ENCODE measurements at places on chromosomes 3 and 15.

GRCh38 chr3:135560847-135561246 lies 404.7 kb upstream of the PPP2R3A start:
- DNase-seq, result no peak

GRCh38 chr3:105611304-105612192 lies 244.8 kb downstream of the ALCAM start:
- peak; percentile 60 for DNase-seq

GRCh38 chr15:92870010-92870591 lies 30.0 kb upstream of the CHD2 start:
- DNase-seq, result no peak

DNA sequence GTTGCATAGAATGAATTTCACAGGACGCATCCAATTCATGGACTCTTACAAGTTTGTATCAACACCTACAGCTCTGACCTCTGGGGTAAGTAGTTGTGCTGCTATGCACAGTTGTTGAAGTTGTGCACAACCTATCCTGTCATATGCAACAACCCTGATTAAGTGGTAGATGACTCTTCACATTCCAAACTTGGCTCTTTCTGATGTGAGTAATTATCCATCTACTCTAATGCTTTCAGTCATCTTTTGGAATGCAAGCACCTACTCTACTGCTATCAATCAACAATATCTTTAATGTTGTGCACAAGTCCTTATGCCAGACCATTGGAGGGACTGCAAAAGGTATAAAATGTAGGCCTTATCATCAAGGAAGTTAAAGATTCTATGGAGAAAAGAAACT lies 921.4 kb downstream of the MCTP2 start:
- DNase-seq, result no peak

DNA sequence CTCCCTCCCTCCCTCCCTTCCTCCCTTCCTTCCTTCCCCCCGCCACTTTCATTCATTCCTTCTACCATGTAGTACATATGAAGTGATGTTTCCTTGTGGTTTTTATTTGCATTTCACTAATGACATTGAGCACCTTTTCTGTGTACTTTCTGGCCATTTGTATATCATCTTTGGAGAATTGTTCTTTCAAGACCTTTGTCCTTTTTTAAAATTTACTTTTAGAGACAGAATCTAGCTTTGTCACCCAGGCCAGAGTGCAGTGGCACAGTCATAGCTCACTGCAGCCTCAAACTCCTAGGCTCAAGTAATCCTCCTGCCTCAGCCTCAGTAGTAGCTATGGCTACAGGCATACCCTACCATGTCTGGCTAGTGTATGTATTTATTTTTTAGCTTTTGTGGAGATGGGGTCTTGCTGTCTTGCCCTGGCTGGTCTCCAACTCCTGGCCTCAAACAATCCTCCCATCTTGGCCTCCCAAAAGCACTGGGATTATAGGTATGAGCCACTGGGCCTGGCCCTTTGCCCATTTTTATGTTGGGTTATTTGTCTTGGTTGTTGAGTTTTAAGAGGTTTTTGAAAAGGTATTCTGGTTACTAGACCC lies 42.0 kb upstream of the CTDSPL2 start:
- DNase-seq, result peak; percentile 16

DNA sequence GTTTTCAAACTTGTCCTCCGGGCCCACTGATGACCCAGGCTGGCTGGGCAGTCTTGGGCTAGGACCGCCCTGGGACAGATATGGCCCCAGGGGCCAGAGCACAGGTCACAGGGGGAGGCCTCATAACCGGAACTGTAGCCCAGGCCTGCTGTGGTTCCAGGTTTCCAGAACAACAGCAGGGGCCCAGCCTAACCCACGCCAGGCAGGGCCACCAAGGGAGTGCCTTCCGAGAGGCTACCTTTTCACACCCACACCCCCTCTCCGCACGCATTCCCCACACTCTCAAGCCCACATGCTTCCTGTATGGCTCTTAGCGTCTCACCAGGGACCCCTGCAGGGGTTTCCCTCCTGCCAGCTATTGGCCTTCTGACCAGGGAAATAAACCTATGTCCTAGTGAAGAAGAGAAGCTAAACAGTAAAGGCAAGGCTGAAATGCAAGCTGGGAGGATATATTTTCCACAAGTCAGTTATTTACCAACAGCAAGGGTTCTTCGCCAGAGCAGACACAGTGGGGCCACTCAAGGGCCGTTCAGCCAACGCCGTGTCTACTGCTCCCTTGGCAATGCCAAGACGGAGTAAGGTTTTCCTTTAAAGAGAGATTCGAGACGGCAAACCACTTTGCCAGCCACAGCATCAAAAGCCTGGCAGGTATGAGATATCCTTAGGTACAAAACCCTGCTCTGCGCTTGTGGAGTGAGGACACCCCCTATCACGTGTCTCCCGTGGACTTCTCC lies 135.1 kb downstream of the ATP10A start:
- DNase-seq, result no peak

DNA sequence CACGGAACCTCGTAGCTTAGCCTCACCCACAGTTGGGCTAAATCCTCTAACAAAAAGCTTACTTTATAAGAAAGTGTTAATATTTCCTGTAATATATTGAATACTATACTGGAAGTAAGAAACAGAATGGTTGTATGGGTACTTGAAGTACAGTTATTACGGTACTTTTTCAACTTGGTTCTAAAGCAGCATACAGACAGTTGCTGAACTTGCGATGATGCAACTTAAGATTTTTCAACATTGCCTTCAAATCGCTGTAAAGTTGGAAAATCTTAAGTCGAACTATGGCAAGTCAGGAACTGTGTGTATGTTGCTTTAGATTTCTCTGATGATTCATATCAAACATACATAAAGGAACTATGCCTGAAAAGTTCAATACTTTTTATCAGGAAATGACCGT lies 204.4 kb upstream of the C2CD4B start:
- no peak for DNase-seq

GRCh38 chr3:64825404-64826120 lies 137.8 kb upstream of the ADAMTS9 start:
- peak; percentile 78 for DNase-seq

DNA sequence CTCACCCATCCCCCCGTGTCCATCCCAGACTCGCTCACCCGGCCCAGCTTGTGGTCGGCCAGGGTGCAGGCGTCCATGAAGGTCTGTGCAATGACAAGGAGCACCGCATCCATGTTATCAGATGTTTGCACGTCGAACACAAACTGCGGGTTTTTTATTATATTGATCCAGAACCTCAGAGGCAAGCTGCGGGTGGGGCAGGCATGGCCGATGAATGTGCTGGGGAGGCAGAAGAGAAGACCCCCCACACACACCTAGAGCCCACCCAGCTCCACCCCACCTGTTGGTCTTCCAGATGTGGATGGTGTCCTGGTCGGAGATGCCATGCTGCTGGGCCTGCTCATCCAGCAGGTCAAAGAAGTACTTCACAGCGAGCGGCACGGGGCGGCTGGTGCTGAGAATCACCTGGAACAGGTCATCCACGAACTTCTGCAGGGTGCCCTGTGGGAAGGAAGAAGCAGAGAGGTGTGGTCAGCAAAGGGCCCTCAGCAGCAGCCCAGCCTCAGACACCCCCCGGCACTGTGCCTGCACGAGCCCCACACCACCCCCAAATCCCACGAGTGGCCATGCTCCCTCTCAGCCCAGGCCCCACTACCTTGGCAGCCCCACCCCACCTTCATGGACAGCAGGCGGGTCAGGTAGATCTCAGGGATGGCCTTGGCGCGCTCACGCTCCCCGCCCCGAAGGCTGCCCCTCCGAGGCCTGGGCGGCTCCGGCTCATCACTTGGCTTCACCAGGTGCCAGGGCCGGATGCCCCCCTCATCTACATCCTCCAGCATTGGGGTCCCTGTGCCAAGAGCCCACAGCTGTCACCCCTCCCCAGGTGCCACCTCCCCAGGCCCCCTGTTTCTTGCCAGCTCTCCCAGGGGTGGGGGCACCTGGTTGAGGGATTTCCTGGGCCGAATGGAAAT lies 20.3 kb downstream of the PLXNB1 start:
- no peak for DNase-seq

- DNase-seq, result no peak
Observed at GRCh38 chr15:98957655-98958054, 49.9 kb downstream of the PGPEP1L start.

- no peak for DNase-seq
Observed at GRCh38 chr15:96365781-96366525, 35.5 kb downstream of the NR2F2 start.

DNA sequence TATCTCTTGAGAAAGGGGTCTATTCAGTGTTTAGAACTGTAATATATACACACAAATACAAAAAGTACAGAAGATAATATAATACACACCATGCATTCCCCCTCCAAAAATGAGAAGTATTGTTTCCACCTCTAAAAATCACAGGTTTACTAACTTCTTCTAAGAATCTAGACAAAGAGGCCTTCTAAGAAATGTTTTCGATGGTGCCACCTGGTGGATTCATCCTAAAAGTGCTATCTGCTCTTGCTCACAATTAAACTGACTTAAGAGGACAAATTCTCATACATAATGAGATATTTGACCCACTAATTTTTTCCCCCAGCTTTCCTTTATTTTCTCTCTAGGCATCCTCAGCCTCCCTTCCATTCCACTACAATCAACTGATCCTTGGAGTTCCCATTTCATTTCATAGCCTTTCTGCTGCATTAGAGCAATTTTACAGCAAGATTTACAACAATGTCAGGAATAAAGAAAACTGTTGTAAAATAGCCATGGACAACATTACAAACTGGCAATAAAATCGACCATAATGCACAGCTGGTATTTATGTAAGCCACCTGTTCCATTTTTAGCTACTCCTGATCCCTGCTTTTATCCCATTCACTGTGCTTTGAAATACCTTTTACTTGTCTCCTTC lies 124.6 kb downstream of the ARRDC4 start:
- DNase-seq, result peak; percentile 9

- DNase-seq, result peak; percentile 0
Observed at GRCh38 chr15:39801641-39802309, 19.1 kb upstream of the FSIP1 start.

DNA sequence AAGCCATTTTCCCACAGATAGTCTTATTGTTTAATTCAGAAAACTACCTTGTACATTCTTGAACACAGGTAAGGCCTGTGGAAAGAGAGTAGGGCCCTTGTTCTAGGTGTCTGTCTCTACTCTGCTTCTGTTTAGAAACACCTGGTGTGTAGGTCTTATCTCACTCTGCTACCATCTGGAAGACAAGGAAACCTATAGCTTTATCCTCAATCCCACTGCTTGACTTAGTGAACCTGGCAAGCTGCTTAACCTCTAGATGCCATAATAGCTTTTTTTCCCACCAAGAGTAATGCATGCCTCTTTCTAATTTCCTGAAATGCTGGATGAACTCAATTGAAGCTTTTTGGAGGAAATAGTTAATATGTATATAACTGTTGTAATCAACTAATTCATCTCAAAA lies 82.6 kb upstream of the RAP2B start:
- no peak for DNase-seq

DNA sequence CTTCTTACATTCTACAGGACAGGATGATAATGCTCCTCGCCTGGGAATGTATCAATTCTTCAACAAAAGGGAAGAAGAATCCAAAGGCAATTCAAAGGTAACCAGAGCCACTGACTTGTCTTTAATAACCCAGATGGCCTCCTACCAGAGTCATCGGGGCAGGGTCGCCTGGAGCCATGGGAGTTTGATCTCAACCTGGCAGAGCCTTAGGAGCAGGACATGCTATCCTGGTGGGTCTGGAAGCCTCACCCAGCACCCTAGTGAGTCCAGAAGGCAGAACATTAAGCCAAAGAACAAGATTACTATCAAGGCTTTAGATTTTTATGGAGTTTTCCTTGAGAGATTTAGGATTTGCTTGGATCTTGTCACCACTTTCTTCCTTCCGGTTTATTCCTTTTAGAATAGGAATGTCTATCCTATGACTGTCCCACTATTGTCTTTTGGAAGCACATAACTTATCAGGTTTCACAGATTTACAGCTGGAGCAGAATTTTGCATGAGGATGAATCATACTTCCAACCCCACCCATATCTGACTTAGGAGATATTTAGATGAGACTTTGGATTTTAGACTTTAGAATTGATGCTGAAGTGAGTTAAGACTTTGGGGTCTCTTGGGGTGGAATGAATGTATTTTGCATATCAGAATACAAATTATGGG lies 330.3 kb upstream of the GOLIM4 start:
- no peak for DNase-seq

Data from NCI-H2029 (cell line).